EH (cell line): ENCODE measurements at places on chromosomes 2 and 18.

GRCh38 chr2:10500601-10501361 lies 52.7 kb upstream of the ODC1 start:
- DNase-seq: peak; percentile 62

DNA sequence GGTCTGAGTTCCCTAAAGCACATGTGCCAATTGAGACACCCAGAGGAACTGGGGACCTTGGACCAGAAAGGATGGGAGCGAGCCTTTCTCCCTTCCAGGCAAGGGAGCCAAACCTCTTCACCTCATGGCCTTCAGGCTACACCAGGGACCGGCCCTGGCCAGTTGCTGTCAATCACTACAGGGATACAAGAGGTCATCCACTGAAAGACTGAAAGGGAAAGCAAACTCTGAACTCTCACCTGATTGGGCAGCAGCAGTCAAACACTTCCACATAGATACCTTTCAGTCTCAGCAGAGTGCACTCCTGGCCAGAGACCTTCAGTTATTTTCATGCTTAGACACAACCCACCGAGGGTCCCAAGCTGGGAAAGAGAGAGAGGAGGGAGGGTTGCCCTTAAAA lies 1956.0 kb upstream of the LRRTM1 start:
- no peak for DNase-seq

GRCh38 chr18:26215247-26215970 lies 10.8 kb upstream of the TAF4B start:
- no peak for DNase-seq

DNA sequence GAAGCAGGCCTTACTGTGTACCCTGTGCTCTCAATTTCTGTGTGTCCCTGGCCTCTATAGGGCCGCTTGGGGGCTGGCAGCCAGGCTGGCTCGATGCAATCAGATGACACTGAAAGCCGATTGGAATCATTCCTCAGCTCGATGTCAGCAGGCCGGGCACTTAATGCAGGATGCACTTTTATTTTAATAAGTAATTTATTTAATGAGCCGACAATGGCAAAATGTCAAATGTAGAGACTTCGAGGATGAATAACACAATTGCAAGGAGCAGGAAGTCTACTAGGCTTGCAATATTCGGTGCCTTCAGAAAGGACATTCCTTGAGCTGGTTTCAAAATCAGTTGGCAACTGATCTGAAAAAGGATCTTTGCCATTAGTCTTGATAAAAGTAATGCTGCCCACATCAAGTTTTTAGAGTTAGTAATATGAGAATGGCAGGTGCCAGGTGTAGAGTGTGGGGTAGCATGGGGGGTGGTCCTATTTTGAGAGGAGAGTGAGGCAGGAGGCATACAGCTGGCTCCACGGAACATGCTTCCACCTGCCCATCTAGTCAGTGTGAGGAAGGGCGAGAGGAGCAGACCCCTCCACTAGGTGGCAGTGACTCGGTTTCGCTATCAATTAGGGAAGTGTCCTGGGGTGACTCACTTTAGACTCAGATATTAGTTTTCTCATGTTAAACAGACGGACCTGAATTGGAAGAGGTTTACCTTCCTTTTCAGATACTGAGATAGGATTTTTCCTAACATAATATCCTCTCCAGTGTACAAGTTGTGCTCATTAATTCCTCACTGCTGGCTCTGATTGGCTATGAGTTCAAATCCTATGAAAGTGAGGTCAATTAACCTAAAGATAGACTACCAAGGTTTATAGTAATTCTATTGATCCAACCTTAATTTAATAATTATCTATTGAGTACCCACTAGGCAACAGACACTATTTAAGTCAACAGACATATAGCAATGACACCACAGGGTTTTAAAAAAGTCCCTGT lies 80.9 kb downstream of the NABP1 start:
- DNase-seq: peak; percentile 66

- DNase-seq: peak; percentile 78
Observed at GRCh38 chr2:218375212-218375611, 6.9 kb upstream of the SLC11A1 start.

DNA sequence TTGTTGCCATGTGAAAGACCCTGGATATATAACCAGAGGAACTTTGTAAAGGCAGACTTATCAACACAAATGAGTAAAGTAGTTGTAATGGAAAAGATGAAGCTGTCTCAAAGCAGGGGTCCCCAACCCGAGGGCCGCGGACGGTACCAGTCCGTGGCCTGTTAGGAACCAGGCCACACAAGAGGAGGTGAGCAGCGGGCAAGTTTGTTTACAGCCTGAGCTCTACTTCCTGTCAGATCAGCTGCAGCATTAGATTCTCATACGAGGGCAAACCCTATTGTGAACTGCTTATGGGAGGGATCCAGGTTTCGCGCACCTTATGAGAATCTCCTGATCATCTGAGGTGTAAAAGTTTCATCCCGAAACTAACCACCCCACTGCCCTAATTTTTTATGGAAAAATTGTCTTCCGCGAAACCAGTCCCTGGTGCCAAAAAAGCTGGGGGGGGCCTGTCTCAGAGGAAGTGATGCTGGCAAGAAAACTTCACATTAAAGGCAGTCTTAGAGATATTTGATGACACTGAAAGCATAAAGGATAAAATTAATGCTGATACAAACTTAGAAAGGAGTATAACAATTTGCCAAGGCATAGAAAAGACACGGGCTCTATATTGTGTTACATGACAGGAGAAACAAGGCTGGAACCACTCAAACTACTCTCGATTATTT lies 57.5 kb upstream of the MSTN start:
- DNase-seq: no peak

DNA sequence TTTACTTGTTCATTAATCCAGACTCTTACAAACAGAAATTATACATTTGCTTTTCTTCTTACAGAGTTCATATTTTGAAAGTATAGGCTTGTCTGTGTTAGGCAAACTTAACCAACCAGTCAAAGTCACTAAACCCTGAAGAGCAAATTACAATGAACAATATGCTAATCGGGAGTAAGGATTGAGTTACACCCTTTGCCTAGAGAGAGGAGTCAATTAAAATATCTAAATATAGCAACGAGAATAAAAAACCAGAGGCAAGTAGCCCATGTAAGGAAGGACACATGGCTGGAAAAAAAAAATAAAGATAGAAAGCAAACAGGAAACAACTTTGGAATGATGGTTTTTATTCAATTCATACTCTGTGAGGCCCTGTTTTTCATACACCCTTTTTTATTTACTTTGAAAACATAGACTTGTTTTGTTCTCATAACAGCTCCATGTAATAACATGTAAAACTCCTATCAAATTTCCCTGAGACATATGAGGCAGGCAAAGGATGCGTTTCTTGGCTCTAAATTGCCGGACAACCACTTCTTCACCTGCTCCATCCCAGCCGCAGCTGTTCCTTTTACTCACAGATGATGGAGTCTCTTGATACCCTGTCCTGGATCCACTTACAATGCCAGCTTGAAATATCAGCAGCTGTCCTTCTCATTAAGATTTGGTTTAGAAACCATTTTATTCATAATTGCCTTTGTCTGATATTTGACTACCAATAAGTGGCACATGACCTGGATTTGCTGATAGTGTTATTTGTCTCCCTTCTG lies 767.7 kb upstream of the GCFC2 start:
- no peak for DNase-seq

DNA sequence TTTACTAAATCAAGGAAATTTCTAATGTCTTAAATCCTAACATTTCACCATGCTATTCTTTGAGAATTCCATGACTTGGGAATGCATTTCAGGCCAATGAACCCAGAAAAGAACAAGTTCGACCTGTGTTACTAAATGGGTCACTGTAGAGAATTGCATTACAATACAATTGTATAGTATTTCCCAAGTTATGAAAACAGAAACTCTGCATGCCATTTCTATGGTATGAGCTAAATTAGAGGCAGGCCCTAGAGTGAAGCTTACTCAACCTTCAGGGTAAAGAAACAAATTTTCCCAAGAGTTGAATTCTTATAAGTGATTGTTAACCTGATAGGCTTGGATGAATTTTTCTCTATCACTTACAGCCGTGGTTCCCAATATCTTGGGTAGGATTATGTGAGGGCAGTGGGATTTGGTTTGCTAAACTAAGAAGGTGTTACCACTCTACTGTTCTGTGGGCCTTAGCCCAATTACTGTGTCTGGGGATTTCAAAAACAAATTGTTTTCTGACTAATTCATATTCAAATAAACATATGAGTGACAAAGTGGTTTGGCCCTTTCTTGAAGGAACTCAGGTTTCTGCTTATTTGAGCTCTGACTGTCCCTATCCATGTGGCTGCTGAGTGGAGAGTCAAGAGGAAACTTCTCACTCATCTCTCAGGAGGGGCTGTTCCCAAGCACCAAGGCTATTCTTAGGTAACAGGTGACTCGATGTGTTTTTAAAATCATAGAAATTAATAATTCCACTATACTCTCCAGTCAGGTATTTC lies 11.2 kb upstream of the SERPINB7 start:
- peak; percentile 59 for DNase-seq
